ENCODE measurements at places on chromosomes 6 and 20.

GRCh38 chr6:23797041-23797440, 329.0 kb upstream of the NRSN1 start:
- no peak for DNase-seq

DNA sequence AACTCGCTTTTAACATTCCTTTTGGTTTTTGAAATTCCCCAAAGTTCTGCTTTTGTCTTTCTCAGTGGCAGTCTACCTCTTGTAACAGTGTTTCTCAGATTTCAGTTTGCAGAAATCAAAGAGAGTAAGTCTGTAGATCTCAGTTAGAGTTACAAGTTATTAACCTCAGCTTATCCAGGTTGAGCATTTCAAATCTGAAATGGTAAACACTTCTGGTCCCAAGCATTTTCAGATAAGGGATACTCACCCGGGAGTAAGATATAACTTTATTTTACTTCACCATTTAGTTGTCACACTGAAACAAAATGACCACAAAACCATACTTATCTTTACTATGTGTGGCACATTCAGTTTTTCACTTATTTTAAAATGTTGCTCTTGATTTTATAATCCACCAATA, 9.8 kb downstream of the ZNF292 start:
- DNase-seq = no peak

DNA sequence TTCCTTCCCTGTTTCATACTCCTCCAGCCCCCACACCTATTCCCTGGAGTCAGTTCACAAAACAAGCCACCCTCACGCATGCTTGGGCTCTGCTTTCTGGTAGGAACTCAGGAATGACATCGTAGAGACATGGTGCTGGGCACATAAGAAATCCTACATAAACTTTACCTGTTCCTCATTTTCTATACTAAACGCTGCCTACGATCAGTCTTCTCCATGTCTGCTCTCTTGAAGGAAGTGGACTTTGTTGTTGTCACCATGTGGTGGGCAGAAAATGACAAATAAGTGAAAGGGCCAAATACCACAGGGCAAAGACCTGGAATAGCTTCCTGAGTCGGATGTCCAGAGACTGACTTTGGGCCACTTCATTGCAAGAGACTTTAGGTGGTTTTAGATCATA, 10.1 kb downstream of the MYLK4 start:
- DNase-seq = no peak

GRCh38 chr6:131122007-131122406, 13.3 kb upstream of the AKAP7 start:
- DNase-seq = no peak

- DNase-seq = no peak
Measured at GRCh38 chr6:33787346-33787953, 1.5 kb downstream of the LEMD2 start.

DNA sequence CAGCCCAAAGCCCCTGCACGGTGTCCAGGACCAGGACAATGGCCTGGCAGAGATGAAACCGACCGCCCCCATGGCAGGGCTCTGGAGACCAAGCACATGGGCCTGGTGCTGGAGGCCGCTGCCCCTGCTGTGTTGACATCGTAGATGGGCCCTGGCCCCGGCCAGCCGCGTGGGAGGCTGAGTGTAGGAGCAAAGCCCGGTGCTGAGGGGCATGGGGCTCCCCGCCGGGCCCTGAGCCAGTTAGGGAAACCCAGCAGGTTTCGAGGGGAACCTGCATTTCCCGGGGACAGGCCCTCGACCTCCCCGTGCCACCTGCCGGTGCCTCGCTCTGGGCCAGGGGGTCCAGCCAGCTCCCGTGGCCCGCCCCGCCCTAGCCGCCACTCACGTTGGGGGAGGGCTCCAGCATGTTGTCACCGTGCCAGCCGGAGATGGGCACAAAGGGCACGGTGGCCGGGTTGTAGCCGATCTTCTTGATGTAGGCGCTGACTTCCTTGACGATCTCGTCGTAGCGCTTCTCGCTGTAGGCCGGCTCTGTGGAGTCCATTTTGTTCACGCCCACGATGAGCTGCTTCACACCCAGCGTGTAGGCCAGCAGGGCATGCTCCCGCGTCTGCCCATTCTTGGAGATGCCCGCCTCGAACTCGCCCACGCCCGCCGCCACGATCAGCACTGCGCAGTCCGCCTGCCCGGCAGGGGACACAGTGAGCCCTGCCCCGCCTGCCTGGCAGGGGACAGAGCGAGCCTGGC, 4.3 kb downstream of the EEF1A2 start:
- DNase-seq = no peak

All from RWPE2 (cell line).